Stimulated activated CD8-positive, alpha-beta memory T cell treated with anti-CD3 and anti-CD28 coated beads, Interleukin-4, amount 100 ng/mL, for 4 hours (primary cell): ENCODE measurements at places on chromosomes 3 and 15.

DNA sequence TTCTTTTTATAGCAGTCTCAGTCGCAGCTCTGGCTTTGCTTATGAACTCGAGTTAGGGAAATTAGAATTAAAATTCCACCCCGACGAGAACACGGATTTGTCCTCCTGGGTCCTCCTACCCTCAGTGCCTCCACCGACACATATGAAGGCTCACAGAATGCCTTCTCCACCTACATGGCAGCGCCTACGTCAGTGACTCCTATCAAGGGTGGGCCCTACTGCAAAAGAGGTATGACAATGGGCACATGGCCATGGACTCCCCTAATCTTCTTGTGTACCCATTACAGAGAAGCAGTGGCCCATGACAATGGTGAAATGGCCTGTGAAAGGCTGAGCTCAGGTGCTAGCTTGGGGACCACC, 173.0 kb upstream of the TLE3 start:
- no peak for DNase-seq

DNA sequence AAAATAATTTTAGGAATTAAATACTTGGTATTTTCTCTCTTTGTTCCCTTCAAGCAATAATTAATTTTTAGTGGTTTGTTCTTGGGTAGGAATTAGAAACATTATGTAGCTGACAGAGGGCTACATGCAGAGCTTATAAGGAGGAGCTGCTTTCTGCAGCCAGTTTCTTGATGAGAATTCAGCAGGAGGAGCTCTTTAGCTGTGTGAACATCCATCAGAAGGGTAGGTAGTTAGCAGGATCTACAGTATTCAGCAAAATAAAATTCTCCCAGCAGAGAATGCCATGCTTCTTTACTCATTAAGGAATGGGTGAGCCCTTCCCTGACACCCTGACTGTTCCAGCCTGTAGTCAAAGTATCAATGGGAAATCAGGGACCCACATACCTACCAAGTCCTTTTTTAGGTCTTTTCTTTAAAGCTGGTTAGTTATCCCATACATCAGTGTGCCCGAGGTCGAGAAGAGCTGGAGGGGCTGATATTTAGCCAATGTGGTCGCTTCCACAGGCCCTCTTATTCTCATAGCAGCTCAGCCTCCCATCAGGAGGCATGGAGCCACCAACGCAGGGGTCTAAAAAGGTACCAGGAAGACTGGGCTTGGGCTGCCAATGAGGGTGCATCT, 54.0 kb downstream of the KCNAB1 start:
- DNase-seq = no peak

DNA sequence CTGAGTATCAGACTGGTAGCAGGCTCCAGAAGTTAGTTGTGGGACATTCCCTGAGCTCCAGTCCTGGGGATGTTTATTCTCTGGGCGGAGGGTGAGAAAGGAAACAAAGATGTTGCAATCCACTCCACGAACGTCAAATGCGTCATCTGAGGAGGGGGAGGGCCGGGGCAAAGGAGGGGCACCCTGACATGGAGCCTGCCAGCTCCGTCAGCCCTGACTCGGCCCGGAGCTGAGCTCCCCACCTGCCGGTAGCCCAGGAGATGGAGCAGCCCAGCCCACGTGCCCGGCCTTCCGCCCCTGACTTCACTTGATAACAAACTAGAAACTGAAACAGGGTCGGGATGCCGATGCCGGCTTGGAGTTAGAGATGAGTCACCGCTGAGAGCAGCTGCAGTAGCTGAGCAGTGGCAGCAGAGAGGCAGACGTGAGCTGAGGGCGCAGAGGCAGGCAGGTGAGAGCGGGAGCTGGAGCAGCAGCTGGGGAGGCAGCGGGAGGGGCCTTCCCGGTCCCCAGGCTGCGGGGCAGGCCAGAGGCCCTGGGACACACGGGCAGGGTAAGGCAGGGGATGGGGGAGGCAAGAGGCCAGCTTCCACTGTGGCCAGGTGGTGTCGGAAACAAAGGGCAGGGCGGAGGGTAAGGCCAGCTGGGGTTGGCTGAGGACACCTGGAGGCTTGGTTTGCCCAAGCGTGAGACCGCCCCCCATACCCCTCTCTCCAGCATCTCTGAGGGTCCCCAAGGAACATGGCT, at the start of gene ISG20:
Gene ISG20, plus strand, starts transcription at position 391 of the 747 bp plus-strand sequence. Its CDS starts 351 bp downstream, at position 742.
- DNase-seq = peak; percentile 96

DNA sequence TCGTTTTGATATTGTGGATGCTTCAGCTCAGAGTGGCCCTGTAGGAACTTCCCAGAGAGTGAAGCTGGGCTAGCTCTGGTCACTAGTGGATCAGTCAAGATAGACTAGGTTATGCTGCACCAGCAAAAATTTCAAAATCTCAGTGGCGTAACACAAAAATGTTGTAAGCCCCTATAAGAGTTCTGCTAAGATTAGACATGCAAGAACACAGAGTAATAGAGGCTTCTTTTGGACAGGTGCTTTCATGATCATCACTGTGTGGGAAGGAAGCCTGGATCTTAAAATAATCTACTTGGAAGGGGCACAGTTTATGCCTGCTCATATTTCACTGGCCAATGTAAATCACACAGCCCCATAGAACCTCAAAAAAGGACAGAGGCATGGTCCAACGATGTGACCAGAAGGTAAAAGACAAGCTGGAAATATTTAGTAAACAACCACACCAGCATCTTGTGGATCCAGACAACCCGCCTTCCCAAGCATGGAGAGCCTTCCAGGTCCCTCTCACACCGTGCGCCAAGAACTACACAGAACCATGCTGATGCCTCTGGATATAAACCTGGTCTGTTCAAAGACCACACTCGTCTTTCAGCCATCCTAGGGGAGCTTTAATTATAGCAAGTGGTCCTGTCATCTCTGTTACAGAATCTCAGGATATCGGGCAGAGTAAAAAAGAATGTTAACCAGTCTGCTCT, 554.3 kb downstream of the EPHB1 start:
- no peak for DNase-seq

- DNase-seq = no peak
Measured at GRCh38 chr15:39692356-39693327, 90.0 kb downstream of the FSIP1 start.

- DNase-seq = no peak
Measured at GRCh38 chr15:66891776-66892175, 173.6 kb upstream of the SMAD3 start.

- no peak for DNase-seq
Measured at GRCh38 chr15:52529341-52529924, 753 bp upstream of the MYO5A start.

DNA sequence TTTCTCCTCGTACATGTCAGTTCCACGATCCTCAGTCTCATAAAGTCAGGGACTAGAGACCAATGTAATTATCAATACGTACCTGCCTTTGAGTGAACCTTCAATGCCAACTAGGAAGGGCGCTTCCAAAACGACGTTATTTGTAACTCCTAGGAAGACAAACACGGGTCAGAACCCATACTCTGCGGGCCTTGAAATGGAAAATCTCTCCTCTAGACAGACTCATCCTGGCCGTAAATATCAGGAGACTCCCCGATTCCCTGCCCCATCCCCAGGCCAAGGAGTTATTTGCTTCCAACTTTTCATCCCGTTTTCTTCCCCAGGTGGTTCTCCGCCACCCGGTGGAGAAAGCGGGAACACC, 578 bp downstream of the OIP5 start:
- DNase-seq = no peak

DNA sequence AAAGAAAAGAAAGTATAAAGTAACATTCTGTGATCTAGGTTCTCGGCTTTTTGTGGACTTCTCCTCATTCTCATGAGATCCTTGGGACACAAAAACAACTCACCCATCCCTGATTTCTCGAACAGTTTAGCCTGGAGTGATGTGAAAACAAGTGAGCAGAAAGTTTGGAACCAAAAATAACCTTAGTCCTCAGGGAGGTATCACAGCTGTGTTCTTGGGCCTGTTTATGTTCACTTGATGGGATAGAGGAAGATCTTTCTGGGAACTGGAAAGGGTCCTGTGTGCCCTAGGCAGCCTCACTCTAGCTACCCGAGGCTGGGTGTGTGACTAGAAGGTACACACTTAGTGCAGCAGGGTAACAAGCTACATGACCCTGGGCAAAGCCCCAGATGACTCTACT, 308.8 kb upstream of the PDZRN3 start:
- no peak for DNase-seq

DNA sequence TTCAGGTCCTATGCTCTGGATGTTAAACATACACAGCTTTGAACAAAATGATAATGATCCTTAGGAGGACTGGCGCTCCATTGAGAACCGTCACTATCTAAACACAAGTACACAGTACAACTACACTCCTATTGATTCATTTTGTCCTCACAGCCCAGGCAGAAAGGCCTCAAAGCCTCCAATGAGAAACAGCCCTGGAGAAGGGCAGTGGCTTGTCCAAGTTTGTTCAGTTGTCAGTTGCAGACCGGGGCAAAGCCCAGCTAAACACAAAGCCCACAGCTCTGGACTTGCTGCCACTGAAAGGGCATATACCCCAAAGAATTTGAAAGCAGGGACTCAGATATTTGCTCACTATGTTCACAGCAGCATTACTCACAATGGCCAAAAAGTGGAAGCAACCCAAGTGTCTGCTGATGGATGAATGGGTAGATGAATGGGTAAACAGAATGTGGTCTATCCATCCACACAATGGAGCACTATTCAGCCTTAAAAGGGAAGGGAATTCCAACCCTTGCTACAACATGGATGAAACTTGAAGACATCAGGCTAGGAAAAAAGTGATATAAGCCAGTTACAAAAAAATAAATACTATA, 34.7 kb downstream of the NUP210 start:
- DNase-seq = no peak

DNA sequence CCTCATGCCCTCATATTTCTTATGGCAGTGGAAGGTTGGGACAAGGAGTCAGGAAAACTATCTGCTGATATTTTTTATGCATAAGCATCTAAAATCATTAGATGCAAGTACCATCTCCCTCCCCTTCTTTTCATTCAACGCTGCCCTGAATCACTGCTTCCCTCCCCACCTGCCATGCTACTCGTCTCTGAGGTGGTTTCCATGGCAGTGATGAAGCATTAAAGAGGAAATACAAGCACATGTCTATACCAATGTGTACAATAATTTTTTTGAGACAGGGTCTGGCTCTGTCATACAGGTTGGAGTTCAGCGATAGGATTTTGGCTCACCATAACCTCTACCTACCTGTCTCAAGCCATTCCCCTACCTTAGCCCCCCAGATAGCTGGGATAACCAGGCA, 67.5 kb upstream of the SETMAR start:
- DNase-seq = no peak

DNA sequence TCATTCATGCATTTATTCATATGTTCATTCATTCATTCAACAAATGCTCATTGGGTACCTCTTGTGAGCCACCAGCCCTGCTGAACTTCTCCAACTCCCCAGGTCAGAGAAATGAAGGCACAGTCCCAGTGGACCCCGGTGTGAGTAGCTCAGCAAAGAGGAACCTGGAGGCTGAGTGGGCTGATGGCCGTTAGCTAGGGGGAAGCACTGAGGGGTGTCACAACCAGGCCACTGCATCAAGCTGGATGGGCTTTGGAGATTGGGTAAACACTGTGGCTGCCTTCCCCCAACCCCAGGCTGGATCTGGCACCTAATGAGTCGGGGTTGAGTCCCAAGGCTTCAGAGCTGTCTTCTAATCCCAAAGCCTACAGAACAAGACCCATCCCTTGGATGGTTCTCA, 12.1 kb upstream of the ALAS1 start:
- DNase-seq = no peak

- no peak for DNase-seq
Measured at GRCh38 chr15:88262064-88262463, 5.5 kb upstream of the NTRK3 start.

- no peak for DNase-seq
Measured at GRCh38 chr3:48798998-48799397, 48.7 kb downstream of the PRKAR2A start.

- no peak for DNase-seq
Measured at GRCh38 chr3:127722091-127722784, 49.5 kb downstream of the ABTB1 start.

DNA sequence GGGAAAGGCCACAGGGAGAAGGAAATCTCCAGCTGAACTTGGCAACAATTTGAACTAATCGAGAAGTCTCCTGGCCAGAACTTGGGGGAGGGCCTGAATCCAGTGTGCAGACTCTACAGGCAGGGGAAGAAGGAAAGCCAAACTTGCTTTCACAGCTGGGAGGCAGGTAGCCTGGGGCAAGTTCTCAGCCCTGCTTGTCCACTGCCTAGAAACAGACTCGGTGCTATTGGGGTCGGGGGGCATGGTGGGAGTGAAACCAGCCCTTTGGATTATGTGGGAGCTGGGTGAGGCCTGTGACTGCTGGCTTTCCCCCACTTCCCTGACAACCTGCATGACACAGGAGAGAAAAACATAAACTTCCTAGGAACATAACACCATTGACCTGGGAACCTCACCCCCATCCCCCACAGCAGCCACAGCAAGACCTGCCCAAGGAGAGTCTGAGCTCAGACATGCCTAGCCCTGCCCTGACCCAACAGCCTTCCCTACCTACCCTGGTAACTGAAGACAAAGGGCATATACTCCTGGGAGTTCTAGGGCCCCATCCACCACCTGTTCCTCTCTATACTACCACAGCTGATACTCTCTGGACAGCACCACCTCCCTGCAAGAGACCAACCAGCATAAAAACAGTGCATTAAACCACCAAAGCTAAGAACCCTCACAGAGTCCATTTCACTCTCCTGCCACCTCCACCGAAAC, 103.7 kb upstream of the MNS1 start:
- no peak for DNase-seq

DNA sequence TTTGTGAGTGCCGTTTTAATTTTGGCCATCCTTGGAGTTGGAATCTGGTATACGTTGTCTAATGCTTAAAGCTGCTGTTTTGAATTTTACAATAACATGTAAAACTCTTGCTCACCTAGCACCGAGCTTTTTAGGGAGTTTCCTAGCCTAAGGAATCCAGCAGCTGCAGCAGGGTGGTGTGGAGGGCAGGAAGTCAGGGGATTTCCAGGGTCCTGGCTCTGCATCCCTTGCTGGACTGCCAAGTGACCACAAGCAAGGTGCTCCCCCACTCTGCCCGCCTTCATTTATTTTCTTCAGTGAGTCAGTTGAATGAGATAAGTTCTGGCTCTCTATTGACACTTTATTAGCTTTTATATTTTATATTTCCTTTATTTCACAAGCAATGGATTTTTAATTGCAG, 113.7 kb downstream of the ATG7 start:
- no peak for DNase-seq

GRCh38 chr3:129855832-129856419, 37.6 kb downstream of the TMCC1 start:
- DNase-seq = no peak

- no peak for DNase-seq
Measured at GRCh38 chr3:114504941-114505628, 211.3 kb downstream of the TIGIT start.
